ENCODE measurements at places on chromosomes 4 and X.

GRCh38 chrX:97995834-97996233 is 1112.1 kb downstream of the RPA4 start:
- no peak for ATAC-seq

- no peak for ATAC-seq
Observed at GRCh38 chr4:119070301-119070700, 65.3 kb upstream of the MYOZ2 start.

DNA sequence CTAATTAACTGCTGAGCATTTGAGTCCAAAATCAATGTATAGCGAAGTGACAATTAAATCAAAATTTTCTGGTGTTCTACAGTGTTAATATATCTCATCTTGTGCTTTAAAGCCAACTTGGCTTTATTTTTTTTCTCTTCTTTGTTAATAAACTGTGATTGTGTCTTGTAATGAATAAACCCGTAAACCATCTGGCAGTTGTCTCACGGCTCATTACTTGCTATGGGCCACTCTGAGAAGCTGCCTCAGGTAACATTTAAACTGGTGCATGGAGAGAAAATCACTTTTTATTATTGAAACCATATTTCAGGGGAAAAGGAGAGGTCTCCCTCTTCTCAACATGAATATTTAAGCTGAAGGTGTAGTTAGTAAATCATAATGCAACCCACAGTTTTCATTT is 694.0 kb downstream of the KCTD8 start:
- no peak for ATAC-seq

DNA sequence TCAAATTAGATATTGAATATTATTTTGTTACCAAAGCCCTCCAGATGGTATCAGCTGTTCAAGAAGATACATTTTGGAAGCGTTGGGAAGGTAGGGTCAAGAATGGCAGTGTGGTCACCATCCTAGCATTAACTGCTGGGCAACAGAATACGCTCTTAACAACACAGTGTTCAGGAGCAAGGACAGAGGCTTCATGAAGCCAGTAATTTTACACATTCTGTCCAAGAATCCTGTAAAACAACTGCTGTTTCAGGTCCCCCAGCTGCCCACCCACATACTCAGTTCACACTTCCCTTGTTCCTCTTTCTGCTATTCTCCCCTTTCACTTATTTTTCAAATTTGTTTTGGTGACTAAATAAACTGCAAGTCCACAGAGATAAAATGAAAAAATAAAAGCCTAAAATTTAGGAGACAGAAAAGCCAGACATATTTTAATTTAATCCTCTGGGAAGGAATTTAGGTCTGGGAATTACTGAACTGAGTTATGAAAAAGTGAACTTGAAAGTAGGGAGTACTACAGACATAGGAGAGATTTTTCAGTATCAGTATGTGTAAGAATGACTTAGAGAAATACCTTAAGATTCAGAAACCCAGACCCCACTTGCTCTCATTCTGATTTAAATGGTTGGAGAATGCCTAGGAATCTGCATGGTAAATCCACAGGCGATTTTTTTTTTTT is 406.7 kb downstream of the MAPK10 start:
- ATAC-seq, result peak; percentile 20

DNA sequence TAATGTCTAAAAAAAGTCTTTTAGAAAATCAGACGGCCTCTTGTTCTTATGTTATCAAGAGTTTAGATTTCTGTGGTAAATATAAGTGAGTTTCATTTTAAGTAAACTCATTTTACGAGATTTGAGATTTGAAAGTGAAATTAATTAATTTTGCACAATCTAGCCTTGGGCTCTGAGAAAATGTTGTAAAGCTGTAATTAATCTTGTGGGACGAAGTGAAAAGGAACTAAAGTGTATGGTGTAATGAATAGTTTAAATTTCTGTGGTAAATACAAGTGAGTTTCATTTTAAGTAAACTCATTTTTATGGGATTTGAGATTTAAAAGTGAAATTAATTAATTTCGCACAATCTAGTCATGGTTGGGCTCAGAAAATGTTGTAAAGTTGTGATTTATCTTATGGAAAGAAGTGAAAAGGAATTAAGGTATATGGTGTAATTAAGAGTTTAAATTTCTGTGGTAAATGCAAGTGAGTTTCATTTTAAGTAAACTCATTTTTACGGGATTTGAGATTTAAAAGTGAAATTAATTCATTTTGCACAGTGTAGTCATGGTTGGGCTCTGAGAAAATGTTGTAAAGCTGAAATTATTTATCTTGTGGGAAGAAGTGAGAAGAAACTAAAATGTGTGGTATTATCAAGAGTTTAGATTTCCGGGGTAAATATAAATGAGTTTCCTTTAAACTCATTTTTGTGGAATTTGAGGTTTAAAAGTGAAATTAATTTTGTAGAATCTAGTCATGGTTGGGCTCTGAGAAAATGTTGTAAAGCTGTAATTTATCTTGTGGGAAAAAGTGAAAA is 1.6 kb downstream of the SCML1 start:
- ATAC-seq, result no peak

GRCh38 chrX:11265352-11265751 is 27.9 kb upstream of the AMELX start:
- ATAC-seq, result no peak

DNA sequence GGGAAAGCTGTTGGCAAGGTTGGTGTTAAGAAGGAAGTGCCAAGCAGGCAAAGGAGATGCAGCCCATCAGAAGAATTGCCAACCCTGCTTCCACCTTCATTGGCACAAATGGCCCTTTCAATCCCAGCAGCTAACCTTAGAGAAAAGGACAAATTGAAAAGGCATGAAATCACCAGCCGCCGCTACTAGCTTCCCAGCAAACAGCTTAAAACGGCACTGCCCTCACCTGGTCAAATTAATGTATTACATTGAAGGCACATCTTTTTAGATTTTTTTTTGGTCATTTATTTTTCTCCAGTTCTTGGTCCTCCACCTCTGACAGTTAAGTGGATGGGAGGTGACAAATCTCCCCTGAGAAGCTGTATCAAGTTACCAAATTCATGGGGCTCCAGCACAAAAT is 51.0 kb upstream of the NHSL2 start:
- ATAC-seq, result peak; percentile 65

DNA sequence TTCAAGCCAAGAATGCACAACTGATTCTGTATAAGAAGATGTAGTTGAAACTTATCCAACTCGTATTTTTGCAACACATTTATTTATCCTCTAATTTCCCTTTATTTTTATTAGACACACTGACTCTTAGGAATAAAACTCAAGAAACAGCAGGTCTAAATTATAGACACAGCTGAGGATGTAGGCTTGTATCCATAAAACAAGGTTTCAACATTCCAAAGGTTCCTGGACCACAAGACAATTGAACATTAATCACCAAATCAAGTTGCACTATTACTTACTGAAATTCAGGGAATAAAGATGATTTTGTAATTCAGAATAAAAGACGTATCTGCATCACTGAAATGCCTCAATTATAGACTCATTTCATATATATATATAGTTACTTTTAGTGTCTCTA is 683.5 kb upstream of the GRIA3 start:
- ATAC-seq, result no peak

GRCh38 chr4:81136161-81136905 is 78.7 kb downstream of the PRKG2 start:
- ATAC-seq, result no peak

GRCh38 chrX:11119313-11119943 is 8.3 kb downstream of the HCCS start:
- no peak for ATAC-seq

- no peak for ATAC-seq
Observed at GRCh38 chr4:55553441-55554201, 6.9 kb upstream of the CLOCK start.

GRCh38 chrX:44227991-44228390 is 115.5 kb downstream of the EFHC2 start:
- no peak for ATAC-seq

GRCh38 chr4:22754116-22754515 is 61.4 kb downstream of the GBA3 start:
- no peak for ATAC-seq
